ENCODE measurements at places on chromosomes 5 and 9.

- DNase-seq: no peak
Measured at GRCh38 chr9:124778575-124779367, 1.8 kb downstream of the OLFML2A start.

DNA sequence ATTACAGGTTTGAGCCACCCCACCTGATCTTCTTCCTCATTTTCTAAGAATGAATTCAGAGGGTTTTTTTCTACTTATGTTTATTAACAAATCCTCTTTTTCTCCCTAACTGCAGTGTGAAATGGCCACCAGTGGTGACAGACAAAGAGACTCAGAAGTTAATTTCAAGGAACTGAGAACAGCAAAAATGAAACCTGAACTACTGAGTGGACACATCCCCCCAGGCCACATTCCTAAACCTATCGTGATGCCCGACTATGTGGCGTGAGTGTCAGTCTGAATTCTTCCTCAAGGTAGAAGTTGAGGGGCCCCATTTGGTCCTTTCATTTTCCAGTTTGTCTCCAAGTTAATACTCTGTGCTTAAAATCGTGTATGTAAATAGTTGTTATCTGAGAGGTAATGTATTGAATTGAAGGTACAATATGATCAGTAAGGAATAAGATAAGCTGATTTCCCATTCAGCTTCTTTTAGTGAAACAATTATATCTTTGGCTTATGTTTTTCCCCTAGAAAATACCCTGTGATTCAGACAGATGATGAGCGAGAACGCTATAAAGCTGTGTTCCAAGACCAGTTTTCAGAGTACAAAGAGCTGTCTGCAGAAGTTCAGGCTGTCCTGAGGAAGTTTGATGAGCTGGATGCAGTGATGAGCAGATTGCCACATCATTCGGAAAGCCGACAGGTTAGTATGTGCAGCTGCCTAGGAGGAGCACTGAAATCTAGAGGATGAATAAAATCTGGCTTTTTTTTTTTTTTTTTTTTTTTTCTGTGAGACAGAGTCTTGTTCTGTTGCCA, 17.7 kb downstream of the MARVELD2 start:
- DNase-seq: no peak

DNA sequence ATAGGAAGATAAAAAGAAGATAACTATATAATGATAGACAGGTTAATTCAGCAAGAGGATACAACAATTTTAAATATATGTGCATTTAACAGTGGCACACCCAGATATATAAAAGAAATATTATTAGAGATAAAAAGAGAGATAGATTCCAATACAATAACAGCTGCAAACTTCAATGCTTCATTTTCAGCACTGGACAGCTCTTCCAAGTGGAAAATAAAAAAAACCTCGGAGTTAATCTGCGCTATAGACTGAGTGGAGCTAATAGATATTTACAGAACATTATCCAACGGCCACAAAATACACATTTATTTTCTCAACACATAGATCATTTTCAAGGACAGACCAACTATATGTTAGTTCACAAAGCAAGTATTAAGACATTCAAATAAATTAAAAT, 1229.5 kb upstream of the CDH6 start:
- DNase-seq: no peak

DNA sequence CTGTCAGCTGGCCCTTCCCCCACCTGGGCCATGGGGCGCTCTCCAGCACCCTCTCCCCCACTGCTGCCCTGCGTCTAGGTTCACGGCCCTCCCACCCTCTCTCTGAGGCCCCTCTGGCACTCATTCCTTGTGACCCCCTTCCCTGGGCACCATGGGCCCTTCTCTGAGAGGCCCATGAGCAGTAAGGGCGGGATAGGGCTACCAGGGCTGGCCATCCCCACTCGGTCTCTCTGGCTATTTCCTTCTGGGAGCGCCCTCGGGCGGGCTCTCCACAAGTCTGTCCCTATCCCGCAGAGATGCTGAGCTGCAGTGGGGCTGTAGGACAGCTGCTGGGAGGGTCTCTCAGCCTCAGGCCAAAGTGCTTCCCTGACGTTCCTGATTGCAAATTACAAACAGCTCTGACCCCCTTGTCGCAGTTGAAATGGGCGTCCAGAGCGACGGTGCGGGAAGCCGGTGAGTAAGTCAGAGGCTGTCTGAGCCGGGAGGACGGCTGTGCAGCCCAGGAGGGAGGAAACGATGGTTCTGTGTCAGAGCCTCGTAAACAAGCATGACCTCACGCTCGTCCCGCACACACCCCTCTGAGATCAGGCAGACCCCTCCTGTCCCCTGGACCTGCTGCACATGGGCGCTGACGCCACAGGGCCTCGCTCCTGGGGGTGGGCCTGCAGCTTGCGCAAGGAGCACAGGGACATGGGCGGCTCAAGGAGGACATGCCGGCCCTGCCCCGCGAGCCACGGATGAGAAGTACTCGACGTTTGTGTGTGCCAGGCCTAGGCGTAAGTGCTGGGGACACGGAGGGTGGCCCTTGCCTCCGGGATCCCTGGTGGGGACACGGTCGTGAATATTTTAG, 36.3 kb upstream of the GFPT2 start:
- no peak for DNase-seq

- no peak for DNase-seq
Measured at GRCh38 chr5:139022528-139022927, 147.4 kb upstream of the LRRTM2 start.

DNA sequence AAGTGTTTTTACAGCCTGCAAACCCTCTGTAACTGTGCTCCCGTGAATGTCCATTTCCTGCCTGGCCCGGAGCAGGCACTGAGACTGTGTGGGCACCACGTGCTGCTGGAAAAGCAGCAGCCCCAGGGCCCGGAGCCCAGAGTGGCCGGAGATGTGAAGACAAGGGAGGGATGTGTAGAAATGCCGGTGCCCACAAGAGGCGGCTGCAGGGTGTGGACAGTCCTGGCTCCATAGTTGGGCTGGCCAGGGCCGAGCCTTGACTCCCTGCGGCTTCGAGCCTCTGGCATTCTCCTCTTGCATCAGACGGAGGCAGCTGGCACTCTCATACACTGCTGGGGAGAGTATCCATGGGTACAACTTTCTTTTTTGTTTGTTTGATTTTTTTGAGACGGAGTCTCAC, 13.2 kb upstream of the GFPT2 start:
- DNase-seq: peak; percentile 91

GRCh38 chr9:87963770-87964169, 10.6 kb downstream of the CDK20 start:
- no peak for DNase-seq

- no peak for DNase-seq
Measured at GRCh38 chr9:108217431-108218349, 638.1 kb downstream of the ACTL7B start.

DNA sequence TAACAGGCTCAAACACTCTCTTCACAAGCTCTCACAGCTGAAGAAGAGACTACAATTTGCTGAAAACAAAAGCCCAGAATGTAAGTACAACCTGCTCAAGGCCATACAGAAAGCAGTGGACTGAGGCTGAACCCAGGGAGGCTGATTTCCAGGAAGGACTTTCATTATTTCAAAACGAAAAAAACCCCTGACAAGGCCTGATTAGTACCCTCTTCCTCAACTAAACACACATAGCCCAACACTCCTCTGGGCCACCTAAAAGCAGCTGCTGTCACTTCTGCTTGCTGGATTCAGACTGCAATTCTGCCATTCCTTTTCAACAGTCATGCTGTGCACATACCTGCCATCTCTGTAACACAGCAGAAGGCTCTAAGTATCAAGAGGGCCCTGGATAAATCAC, 18.2 kb downstream of the NRG2 start:
- DNase-seq: no peak

DNA sequence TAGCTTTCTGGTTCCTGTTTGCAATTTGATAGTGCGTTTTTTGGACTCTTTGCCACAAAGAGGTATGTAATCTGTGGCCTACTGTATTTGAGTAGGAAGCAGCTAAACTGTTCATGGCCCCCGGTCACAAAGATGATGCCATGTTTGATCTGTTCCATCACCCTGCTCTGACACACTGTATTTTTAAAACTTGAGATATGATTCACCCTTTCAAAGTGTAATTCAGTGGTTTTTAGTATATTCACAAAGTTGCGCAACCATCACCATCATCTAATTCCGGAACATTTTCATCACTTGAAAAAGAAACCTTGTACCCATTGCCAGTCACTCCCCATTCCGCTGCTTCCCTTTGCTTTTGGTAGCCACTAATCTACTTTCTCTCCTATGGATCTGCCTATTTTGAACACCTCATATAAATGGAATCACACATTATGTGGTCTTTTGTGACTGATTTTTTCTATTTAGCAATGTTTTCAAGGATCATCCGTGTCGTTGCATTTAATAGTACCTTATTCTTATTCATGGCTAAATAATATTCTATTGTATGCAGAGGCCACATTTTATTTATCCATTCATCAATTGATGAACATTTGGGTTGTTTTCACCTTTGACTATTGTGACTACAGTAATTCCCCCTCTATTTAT, 141.6 kb downstream of the NR3C1 start:
- peak; percentile 75 for DNase-seq

DNA sequence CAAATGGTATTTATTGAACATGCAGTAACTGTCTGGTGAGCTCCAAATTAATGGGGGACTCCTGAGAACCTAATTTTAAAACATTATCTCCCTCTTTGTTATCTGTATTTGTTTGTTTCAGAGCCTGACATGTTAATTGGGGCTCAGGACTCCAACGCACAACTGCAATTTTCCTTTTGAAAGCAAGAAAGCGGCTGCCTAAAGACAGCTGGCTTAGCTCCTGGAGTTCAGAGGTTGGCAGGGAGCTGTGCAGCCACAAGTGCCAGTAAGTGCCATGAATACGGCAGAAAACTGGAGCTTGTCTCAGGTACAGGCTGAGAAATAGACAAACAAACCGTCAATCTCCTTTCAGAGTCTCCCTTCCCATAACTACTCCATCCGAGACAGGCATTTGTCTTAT, 80.9 kb downstream of the PPP2R2B start:
- no peak for DNase-seq

GRCh38 chr5:147712598-147712997, 69.9 kb downstream of the JAKMIP2 start:
- no peak for DNase-seq

- peak; percentile 60 for DNase-seq
Measured at GRCh38 chr5:65076251-65076869, 307.6 kb downstream of the CWC27 start.

DNA sequence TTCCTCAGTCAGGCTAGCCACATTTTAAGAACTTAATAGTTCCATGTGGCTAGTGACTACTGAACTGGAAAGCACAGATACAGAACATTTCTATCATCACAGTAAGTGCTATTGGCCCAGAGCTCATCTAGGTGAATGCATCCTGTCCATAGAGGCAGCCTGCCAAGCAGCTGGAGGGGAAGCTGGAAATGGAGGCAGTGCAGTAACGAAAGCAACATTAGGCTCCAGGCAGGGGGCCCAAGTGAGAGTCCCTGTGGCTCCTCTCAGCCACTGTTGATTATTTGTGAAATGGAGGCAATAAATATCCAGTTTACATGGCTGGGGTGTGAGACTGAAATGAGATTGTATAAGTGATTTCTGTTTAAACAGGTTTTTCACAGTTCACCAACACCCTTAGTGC, 227.2 kb upstream of the KLF9 start:
- no peak for DNase-seq

- DNase-seq: no peak
Measured at GRCh38 chr5:124675931-124676846, 70.2 kb downstream of the ZNF608 start.

GRCh38 chr5:132251220-132251725, 6.2 kb upstream of the PDLIM4 start:
- DNase-seq: no peak

- peak; percentile 98 for DNase-seq
Measured at GRCh38 chr9:86549401-86549811, 195.2 kb upstream of the TUT7 start.

DNA sequence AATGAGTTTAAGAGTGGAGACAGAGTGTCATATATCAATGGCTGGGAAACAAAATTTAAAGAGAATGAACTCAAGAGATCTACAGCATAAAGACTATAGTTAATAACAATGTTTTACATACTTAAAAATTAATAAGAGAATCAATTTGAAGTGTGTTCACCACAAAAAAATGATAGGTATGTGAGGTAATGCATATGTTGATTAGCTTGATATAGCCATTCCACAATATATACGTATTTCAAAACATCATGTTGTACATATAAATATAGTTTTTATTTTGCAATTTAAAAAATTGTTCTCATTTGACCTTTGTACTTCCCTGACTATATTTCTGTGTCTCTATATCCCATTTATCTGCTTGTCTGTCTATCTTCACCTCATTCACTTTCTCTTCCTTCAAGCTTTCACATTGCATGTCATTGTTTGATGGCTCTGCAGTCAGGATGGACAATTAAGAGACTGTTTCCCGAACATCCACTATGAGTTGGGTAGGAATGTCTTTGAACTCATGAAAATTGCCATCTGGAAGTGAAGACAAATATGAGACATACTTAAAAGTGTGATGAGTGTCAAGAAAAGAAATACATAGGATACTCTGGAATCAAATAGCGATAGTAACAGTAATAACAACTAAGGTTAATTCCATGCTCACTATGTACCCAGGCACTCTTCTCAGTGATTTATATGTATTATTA, 359.9 kb upstream of the ACTBL2 start:
- DNase-seq: no peak
